ENCODE measurements at places on chromosomes 3 and 15.

GRCh38 chr15:89490814-89491315 lies 5.5 kb downstream of the RHCG start:
- no peak for DNase-seq

DNA sequence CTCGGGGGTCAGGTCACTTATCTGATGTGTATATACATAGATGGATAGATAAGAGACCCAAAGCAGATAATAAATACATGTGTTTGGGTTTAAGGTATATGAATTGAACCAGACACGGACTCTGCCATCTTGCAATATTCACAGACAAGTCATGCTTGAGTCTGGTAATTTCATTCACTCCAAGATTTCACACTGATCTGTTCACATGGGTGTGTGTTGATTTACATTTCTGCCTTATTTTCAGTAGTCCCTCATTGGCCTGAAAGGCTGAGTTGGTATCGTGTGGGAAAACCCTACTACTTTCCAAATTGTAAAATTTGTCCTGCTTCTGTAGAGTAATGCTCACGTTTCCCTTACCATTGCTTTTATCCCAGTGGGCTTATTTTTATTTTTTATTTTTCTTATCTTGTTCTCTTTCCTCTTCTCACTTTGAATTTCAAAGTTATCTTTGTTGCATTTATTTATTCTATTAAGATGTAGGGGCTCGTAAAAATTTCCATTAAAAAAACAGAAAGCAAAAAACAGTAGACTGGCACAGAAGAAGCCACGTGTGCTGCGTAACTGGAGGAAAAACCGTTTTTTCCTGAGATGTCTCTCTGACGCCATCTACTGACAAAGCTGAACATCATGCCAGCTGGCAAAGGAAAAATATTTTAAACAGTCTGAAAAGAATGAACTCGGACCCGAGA lies 10.8 kb upstream of the MFSD1 start:
- peak; percentile 46 for DNase-seq

- no peak for DNase-seq
Observed at GRCh38 chr3:42300013-42300412, 34.0 kb upstream of the CCK start.

GRCh38 chr3:163708428-163708827 lies 1369.9 kb downstream of the SI start:
- no peak for DNase-seq

DNA sequence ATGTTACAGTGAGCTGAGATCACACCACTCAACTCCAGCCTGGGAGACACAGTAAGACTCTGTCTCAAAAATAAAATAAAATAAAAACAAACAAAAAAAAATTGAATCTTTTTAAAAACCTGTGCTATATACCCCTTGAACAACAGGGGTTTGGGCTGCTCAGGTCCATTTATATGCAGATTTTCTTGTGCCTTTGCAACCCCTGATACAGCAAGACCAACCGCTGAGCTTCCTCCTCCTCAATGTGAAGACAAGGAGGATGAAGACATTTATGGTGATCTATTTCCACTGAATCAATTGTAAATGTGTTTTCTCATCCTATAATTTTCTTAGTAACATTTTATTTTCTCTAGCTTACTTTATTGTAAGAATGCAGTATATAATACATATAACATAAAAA lies 831.0 kb upstream of the ARPP21 start:
- DNase-seq: no peak

GRCh38 chr3:24505691-24506550 lies 11.3 kb upstream of the THRB start:
- no peak for DNase-seq

DNA sequence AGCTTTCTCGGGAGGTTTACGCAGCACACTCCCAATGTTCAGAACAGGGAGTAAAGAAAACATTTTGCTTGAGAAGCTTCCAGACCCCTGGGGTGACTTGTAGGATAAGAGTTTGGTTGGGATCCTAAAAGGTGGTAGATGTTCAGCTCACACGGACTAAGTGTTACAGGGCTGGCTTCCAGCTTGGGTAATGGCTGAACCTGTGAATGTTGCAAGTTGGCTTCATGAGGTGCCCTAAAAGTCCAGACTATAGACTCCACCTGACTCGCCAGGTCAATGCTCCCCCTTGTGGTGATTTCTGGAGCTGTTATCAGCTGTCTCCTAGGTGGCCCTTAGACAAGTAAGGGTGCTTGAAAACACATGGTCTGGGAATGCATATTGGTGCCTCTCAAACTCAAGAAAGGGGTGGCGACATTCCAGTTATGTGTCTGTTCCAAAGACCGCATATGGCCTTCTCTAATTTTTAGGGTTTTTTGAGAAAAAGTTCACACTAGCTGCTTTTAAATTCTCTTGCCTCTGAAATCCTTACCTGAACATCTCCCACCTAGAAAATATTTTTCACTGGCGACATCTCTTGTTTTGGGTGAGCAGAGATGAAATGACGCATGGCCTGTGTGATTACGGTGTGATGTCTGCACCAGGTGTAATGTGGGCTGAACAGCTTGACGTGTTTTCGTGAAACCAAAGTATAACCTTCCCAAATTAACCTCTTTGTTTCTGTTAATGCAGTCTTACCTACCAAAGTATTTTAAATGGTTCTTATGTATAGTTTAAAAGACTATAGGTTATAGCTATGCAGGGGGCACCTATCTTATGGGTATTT lies 175.7 kb upstream of the KBTBD8 start:
- DNase-seq: peak; percentile 32

- no peak for DNase-seq
Observed at GRCh38 chr15:49255966-49256759, 86.1 kb downstream of the GALK2 start.

DNA sequence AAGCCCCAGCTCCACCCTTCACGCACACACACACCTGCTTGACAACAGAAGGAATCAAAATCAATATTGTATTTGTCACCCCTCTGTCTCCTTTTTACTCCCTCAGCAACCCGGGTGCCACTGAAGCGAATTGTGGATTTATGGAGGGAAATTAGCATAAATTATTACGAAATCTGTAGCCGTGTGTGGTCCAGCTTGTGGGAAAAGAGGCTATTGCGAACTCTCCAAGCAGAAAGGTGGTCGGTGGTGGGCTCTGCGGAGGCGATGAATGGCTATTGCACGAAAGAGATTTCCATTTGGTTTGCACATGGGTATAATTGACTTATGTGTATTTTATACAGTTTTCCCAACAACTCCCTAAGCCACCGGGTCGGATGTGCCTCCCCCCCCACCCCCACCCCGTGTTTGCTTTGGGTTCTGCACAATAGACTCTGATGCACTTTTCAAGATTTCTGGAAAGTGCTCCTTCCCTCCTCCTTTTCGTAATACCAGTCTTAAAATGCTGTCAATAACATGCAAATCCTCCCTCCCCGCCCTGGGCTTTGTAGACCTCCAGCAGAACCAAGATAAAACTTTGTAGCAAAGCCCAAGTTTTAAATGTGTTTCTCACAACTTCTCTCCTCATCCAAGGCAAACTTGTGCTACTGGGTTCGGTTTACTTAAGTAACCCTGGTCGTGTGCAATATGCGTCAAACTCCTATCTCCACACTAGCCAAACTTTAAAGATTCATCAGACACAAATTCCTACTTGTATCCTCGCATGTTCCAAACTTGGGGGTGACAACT lies 3.1 kb upstream of the FOXB1 start:
- DNase-seq: no peak

- DNase-seq: no peak
Observed at GRCh38 chr3:13130464-13131193, 57.4 kb upstream of the IQSEC1 start.

Data from NCI-H524 (cell line).